ENCODE measurements at places on chromosomes 4 and X. TPM values are rescaled to one million over a fixed set of nuclear protein-coding genes. Genes with fewer than 3 reads are reported as not detected.

DNA sequence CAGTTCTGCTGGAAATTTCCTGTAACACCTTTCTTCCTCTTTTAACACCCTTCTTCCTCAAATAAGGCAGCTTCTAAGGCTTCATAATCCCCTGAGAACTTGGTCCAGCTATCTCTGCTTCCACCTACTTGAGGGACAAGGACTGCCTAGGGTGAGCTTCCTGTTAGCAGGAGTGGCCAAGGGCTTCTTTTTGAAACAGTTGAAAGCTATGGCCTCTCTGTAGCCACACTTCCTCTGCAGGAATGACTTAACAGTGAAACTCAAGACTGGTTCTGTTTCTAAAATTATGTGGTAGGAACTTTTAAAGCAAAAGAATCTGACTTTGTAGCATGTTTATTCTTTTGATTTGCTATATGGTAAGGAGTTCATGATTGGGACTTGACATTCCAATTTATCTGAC, 108.5 kb upstream of the WDR1 start:
- no peak for DNase-seq

DNA sequence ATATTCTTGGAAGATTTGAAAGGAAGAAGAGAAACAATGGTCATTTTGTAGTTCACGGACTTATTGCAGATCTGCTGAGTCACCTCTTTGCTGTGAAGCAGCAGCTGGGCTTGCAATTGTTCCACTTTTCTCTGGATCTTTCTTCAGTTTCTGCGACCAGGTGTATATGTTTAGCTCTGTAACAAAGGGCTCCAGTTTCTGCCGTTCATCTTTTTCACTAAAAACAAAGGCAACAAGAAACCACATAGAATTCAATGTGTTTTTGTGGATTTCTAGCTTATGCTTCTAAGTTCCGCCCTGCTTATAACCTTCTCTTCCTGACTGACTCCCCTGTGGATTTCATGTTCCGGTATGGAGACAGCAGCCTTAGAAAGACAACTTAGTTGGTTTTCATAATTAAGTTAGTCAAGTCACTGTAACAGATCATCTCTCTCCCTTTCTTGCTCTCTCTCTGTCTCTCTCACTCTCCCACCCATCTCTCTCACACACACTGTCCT, 121.6 kb upstream of the EPHA5 start:
- DNase-seq = no peak

IBSP gene
- total RNA-seq = not detected

DMRTC1B gene
- not detected for total RNA-seq

DNA sequence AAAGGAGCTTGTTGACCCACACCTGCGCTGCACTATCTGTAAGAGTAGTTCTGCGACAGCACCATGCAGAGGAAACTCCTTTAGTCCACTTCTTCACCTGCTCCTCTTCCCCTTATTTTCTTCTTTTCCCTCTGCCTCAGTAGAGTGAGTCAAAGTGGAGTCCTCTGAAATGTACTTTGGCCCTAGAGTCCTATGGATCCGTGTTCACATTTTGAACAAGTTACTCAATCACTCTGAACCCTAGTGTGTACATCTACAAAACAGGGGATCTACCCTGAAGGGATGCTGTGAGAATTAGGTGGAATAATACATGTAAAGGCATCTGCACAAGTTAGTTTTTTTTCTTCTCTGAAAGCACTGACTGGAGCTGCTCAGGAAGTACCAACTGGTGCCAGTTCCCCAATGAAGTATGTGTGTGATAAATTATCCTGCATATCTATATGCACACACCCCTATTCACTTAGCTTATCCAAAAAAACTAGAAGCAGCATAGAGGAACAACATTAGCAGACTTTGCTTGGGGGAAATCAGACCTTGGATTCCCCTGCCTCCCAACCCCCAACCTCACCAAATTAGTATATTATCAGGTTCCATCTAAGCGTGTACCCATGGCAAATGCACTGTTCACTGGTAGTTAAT, 118.5 kb upstream of the FAM9C start:
- DNase-seq = no peak

MID1 gene
- 48.8 TPM for total RNA-seq

All from mucosa of descending colon (tissue), 3 donors.